ENCODE measurements at places on chromosomes 16 and 17.

GRCh38 chr16:77211880-77212740 lies 12.9 kb downstream of the SYCE1L start:
- peak; percentile 87 for DNase-seq

DNA sequence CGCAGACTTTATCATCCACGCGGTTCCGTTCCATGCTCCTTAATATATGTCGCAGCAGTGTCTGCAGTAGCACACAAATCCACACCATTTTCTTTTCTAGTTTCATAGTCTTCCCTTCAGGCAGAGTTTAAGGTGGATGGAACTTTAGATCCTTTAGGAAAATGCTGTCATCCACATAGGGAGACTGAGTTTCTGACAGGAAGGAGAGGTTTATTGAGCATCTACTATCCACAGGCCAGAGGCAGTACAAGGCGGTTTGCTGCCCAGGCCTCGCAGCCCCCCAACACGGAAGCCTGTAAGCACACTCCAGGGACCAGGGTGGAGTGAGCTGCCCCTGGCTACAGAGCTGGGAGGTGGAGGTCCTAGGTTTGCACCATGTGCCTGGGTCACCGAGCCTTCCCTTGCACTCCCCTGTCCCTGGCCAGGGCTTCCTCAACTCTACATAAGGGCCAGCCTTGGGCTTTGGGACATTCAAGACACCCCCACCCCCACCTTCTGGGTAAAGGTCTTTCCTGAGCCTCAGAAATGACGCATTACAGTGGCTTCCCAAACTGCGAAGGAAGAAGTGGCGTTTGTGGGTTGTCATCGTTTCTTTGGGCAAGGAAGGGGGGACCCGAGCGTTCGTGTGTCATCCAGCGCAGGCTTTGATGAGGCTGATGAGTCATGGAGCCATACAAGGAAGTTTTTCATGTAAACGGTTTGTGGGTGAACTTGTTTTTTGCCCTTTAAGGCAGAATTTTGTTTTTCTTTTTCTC lies 146.5 kb upstream of the PLCG2 start:
- peak; percentile 86 for DNase-seq

GRCh38 chr16:7513429-7513828 lies 180.8 kb downstream of the RBFOX1 start:
- DNase-seq: no peak

DNA sequence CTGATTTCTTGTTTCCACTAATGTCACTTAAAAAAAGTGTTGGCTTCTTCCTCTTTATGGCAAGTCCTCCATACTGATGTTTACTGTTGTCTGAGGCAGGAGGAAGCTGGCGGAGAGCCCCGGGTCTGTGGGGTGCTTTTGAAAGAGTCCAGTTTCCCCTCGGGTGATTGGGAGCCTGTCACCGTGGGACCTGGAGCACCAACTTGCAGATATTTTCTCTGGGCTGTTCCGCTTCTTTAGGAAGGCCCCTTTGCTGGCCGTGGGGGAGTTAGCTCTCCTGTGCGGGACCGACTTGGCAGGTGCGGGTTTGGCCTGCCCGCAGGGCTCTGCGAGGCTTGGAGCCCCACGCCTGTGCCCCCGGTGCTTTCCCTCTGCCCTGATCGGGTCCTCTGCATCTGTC lies 3.1 kb downstream of the BANP start:
- DNase-seq: no peak

- DNase-seq: no peak
Observed at GRCh38 chr16:22638393-22639206, 127.9 kb downstream of the NPIPB5 start.

DNA sequence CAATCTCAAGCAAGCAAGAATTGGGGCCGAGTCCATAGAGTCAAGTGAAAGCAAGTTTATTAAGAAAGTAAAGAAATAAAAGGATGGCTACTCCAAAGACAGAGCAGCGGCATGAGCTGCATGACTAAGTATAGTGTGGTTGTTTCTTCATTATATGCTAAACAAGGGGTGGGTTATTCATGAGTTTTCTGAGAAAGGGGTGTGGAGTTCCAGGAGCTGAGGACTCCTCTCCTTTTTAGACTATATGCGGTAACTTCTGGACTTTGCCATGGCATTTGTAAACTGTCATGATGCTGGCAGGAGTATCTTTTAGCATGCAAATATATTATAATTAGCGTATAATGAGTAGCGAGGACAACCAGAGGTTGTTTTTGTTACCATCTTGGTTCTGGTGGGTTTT lies 819.9 kb downstream of the KCNJ2 start:
- no peak for DNase-seq

DNA sequence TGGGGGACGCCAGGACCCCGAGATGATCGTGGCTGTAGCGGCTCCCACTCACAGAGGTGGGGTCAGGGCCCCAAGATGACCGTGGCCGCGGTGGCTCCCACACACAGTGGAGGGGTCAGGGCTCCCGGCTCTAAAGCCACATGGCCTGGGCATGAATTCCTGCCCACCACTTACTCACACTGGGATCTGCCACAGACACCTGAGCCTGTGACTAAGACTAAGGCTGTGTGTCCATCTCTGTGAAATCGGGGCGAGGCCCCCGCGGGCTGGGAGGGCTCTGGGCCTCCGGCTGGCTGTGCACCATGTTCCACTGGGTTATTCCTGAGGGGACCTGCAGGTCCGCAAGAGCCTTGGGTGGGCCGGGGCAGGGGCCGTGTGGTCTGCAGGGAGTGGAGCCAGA lies 18.5 kb downstream of the ZFPM1 start:
- no peak for DNase-seq

DNA sequence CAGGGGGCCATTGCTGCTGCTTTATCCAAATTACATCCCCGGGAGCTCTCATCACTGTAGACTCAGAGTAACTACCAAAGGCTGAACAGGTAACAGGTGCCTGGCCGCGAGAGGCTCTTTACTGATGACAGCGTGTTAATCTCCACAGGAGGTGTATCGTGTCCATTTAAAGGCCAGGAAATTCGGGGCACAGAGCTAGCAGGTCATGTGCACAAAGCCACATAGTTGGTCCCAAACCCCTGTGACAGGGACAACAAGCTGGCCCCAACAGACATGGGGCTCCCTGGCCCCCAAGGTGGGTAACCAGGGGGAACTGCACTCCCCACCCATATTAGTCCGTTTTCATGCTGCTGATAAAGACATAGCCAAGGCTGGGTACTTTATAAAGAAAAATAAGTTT lies 55.3 kb upstream of the RBFOX3 start:
- no peak for DNase-seq

- DNase-seq: no peak
Observed at GRCh38 chr16:46690281-46691178, 1.1 kb downstream of the ORC6 start.

DNA sequence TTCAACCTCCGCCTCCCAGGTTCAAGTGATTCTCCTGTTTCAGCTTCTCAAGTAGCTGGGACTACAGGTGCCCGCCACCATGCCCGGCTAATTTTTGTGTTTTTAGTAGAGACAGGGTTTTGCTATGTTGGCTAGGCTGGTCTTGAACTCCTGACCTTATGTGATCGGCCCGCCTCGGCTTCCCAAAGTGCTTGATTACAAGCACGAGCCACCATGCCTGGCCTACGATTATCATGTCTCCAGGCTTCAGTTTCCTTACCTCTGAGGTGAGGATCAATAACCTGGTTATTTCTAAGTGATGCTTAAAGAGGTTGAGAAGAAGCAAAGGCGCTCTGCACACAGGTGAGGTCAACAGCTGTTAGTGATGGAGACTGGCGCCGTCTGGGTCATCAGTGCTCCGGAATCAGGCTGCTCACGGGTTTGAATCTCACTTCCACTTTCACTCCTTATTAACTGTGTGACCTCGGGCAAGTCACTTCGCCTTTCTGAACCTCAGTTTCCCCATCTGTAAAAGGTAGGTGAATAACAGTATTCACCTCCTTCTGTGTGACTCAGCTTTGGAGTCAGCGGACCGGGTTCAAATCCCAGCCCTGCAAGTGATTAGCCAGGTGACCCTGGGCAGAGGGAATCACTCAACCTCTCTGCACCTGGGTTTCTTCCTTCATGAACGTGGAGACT lies 745 bp upstream of the ABCC1 start:
- no peak for DNase-seq

GRCh38 chr17:82342361-82343079 lies 9.0 kb upstream of the SECTM1 start:
- no peak for DNase-seq

Data from CD4-positive, alpha-beta T cell treated with Interleukin-6 for 4 hours (primary cell).